Stimulated activated CD4-positive, alpha-beta T cell treated with anti-CD3 and anti-CD28 coated beads, Interleukin-4, amount 100 ng/mL, for 1 hour (primary cell): ENCODE measurements at places on chromosomes 16 and 17.
A peak's percentile ranks its signal among the peaks of the same experiment; 100 is the strongest.

DNA sequence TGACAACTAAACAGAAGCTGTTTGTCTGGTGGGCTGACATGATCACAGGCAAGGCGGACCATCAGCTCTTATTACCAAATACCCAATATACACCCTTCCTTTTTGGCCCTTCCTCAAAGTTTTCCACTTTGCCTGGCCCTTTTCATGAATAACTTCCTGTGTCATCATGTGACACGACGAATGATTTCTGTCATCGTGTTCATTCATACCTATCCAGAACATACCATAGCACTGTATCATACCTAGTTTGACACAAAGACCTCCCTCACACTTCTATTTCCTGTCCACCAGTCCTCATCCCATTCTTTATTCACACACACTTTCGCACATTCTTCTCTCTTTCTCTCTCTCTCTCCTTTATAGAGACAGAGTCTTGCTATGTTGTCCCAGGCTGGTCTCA, 131.8 kb downstream of the STX8 start:
- no peak for DNase-seq

- DNase-seq = no peak
These were observed 182.5 kb upstream of the ASIC2 start for GRCh38 chr17:33475594-33475993.

DNA sequence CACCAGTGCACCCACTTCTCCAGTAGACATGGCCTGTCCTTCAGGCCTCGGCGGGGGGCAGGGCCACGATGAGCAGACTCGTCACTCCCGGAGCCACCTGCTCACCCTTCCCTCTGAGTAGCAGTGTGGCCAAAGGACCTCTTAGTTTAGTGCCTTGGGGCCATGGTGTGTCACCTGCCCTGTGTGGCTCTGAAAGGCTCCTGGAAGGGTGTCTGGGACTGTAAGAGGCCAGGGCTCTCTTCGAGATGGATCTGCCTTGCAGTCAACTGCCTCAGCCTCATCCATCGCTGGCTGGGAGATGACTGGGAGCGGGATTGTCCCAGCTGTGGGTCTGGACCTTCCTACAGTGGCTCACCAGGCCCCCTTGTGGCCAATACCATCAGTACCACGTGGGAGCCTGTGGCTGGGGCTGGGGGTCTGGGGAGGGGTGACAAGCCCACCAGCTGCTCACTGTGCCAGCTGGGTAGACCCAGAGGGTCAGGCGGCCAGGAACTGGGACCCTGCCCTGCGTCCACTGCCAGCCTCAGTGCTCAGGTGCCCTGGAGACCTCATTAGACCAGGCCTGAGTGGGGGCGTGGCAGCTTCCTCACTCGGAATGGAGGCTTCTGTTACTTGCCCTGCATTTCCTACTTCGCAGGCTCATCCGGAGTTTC, 133.4 kb downstream of the OR1D5 start:
- peak; percentile 26 for DNase-seq

- DNase-seq = no peak
These were observed 164.3 kb downstream of the ANKFN1 start for GRCh38 chr17:56317351-56318208.

- no peak for DNase-seq
These were observed 965 bp downstream of the INTS2 start for GRCh38 chr17:61926826-61927207.

DNA sequence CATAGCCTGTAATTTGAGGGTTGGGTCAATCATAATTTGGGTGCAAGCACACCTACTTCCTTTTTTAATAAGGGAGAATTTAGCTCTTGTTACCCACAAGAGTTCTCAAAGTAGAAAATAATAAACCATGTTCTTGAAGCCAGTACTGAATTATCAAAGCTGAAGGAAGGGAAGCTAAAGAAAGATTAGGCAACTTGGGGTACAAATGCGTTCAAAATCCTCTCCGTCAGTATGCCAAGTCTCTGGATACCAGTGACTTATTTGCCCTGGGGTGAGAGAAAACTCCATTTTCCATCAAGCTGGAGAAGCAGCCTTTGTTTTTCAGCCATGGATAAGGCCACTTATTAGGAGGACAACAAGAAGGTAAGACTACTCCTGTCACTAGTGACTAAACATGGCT, 23.5 kb upstream of the DHRS13 start:
- no peak for DNase-seq

DNA sequence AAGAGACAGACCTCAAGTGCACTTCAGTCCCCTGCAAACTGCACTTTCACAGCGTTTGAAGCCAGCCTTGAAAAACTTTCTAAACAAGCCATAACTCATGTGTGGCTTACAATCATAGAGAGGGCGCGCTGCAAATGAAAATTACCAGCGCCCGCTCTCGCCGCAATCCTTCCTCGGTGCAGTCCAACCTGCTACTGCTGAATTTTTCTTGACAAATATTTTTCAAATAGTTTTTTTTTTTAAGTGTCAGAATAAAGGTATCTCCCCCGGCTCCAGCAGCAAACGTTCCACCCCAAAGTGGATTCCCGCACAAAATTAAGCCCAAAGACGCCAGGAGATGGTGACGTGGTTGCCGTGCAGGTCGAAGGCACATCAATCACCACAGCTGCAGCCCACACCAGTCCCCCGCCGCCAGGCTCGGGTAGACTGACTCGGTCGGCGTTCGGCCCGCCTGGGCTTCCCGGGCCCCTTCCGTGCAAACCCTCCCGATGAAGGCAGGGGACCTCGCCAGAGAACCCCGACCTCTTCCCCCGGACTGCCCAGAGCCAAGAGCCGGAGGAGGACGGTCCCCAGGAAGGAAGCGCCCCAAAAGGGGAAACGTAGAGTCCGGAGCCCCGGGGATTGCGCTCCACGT, 630 bp downstream of the GRB2 start:
- peak; percentile 53 for DNase-seq

DNA sequence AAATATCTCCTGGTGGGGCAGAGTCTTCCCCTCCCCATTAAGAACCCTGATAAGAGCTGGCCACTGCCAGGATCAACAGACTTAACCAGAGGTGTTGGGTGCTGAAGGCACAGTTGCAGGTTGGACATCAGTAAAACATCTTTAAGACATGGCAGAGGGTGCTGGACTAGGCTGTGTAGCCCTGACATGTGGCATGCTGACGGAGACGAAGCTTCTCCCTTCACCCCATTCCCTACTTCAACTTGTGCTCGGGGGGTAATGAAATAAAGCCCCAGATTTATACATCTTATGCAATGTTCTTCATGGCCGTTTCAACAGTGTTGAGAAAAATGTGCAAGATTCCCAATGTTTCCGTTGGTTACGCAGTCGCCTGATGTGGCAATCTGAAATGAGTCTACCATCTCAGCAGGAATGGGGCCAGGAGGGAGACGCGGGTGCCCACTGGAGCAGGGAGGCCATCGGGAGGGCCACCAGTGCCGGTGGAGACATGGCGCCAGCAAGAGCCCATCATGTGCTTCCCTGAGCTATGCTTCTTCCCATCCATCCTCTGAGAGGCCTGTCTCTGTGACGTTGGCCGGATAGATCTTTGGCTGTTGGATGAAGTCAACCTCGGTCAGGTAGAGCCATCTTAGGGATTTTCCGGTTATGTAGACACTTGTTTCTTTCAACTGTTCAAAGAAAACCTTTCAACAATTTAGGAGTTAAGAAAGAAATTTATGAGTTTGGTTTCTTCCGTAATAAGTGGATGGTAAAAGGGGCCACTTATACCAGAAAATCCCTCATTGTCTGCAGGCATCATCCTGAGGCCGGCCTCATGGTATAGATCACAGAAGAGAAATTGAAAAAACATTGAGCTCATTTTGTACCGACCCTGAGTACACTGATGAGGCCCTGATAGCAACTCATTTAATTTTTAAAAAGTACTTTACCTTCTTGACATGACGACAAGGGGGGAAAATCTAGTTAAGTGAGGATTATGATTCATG, 6.4 kb downstream of the IRF8 start:
- DNase-seq = no peak

DNA sequence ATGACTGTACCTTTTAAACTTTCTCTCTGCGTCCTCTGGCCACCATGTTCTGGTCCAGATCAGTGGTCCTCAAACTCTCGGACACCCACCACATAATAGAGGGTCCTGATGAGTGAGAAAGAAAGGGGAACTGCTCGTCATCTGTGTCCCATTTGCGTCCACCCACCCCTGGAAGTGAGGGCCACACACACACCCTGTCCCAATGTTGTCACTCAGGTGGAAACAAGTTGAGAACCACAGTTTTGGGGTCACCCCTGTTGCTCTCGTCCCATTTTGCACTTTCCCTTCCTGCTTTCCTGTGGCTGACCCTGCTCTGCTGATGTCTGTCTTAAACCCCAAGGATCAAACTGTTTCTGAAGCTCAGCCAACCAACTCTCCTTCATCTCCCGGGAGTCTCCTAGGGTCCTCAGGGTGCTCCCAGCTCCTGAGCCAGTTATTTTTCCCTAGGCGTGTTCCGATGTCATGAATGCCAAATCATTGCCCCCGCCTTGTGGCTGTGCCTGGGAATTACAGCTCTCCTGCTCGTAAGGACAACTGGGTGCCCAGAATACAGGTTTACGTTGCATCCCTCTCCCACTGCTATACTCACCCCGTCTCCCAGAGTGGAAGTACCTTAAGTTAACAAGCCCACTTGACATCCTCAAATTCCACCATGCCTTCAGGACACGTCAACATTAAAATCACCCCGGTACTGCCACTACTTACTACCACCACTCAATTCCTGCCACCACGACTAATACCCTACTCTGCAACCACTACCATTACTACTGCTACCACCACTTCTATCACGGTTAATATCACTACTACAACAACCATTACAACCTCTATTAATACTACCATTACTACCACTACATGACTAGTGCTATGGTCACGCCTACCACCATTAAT, 26.0 kb upstream of the HNF1B start:
- peak; percentile 35 for DNase-seq

DNA sequence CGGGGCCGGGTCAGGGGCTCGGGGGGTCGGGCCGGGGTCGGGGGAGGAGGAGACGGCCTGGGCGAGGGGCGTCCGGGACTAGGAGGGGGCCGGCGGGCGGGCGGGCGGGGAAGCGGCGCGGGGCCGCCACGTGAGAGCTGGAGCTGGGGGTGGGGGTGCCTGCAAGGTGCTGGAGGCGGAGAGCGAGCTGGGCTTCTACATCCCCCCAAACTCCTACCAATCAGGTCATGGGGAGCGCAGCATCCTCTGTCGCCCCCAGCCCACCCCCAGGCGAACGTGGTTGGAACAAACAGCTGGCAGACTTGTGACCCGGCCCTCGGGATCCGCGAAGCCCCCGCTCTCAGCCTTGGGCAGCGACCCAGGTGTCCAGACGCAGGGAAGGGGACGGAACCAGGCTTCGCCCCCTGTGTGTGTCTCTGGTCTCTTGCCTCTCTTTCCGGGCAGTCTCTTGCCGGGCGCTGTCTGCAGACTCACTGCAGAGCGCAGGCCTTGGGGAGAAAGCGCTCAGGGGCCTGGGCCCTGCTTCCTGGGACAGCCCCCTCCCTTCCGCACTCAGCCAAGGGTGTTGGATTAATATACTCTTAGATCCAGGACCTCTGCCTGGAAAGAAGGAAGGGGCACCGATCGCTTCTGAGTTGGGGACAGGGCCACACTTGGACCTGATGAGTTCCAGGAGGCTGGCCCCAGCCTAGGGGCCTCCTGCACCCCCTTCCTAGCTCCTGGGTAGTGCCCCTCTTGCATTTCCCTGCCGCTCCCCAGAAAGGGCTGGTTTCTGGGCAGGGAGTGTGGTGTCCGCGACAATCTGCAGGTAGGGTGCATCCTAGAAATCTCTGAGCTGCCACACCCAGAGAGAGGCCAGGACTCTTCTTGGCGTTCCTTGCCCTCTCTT, 722 bp downstream of the RASL10B start:
- no peak for DNase-seq

DNA sequence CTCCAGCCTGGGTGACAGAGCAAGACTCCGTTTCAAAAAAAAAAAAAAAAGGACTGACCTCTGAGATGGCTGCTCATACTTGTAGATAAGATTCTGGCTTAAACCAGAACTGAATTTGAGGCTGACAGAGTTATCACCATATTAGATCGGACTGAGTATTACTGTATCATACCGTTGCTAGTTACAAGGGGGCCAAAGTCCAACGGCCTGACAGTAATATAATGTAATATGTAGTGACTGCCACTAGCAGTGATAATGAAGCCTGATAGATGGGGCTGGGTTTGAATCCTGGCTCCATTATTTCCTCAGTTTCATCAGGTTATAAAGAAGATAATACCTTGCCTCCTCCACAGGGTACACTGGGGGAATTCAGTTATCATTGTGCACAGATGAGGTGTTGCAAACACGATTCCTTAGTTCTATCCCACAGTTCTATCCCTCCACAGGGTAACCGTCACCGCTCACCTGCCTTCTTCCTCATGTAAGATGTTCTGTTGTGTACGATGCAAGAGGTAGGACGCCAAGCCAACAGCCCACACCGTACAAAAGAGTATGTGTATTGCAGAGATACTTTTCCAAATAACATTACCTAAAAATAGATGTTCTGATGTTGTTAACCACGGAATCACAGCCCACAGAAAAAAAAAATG, 5.2 kb downstream of the TMEM220 start:
- DNase-seq = no peak

- no peak for DNase-seq
These were observed 60.6 kb downstream of the LMF1 start for GRCh38 chr16:910181-910580.
